AML-193 (cell line): ENCODE measurements at places on chromosomes 1 and 21.
A peak's percentile ranks its signal among the peaks of the same experiment; 100 is the strongest.

DNA sequence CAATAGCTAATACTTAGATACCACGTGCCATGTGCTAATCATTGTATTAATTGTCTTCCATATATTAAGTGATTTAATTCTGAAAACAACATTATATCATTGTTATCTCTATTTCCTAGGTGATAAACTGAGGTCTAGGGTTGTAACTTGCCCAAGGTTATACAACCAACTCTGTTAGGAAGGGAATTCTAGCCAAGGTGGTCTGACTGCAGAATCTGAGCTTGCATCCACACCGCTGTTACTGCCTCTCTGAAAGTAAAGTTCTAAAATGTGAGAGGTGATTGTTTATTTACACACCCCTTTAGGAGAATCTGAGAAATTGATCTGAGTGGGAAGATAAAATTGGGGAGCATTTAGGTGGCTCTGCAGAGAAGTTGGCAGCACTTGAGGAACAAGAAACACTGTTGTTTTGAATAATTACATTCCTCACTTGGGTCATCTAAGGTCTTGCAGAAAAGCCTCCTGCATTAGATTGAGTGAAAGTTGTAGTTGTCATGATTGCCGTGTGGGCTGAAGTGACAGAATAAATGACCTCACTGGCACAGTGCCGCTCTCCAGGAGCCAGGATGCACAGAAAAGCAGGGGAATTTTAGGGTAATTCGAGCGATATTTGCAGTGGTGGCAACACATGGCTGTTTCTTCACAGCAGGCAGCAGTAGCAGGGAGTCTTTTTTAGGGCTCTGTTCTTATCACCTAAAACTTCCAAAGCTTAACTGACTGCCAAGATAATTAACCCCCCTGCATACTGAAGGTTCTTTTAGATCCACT lies 121.7 kb downstream of the ADGRL4 start:
- no peak for DNase-seq

- DNase-seq = no peak
Observed at GRCh38 chr1:55352080-55352810, 137.1 kb upstream of the USP24 start.

DNA sequence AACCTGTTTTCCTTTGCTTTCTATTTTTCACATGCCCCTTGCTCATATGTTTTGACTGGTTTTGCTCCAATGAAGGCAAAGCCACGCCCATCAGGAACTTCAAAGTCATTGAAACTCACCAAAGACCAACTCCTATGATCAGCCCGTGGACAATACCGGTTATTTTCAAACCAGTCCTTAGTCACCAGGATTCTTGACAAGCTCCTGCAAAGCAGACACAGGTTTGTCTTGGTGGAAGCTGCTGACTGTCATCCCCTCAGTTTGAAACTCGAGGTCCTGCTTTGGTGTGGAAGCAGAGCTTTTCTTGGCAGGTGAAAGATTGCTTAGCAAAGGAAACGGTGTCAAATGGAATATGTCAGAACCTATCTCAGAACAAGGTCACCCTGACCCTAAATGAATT lies 384.7 kb upstream of the CXADR start:
- DNase-seq = no peak

DNA sequence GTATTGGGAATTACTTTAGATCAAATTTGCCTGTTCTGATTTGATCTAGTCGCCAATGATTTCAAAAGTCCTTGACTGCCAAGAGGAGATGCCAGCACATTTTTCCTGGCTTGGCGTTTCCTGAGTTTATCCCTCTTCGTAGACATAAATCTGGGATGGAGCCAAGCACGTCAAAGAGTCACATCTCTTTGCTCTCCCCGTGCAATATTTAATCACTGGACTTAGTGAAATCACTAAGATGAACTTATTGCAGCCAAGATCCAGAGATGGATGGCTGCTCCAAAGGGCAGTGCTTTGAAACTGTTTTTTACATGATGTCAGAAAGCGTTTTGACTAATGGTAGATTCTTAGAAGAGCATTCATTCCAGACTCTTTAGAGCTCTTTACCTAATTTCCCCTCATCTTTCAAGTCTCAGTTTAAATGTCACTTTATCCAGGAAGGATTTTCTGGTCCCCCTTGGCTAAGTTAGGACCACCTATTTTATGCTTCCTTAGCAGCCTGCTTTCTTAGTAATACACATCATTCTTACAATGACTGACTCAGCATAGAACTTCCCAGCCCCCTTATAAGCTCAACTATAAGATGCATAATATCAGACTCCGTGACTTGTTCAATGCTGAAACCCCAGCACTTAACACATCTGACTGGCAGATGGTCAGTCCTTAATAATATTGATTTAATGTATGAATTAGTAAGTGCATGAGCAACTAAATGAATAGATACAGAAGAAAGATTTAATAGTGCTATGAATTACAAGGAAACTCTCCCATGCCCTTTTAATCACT lies 94.4 kb upstream of the GREM2 start:
- no peak for DNase-seq

GRCh38 chr1:24514946-24515345 lies 12.3 kb downstream of the RCAN3 start:
- DNase-seq = no peak

DNA sequence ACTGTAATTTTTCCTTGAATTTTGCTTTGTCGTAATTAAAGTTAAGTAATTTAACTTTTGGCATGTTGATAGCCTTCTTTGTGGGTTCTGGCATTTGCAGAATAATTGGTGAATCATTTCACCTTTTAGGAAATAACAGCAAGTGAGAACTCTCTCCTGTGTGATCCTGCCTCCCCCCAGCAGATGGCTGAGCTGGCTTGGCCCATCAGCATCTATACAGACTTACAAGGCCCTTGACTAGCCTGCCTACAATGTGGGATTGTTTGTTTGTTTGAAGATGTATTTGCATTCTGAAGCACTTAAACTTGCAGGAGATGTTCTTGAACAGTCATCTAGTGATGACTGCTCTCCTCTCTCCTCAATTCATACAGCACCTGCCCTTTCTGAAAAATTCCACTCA lies 55.9 kb downstream of the MACO1 start:
- DNase-seq = no peak

DNA sequence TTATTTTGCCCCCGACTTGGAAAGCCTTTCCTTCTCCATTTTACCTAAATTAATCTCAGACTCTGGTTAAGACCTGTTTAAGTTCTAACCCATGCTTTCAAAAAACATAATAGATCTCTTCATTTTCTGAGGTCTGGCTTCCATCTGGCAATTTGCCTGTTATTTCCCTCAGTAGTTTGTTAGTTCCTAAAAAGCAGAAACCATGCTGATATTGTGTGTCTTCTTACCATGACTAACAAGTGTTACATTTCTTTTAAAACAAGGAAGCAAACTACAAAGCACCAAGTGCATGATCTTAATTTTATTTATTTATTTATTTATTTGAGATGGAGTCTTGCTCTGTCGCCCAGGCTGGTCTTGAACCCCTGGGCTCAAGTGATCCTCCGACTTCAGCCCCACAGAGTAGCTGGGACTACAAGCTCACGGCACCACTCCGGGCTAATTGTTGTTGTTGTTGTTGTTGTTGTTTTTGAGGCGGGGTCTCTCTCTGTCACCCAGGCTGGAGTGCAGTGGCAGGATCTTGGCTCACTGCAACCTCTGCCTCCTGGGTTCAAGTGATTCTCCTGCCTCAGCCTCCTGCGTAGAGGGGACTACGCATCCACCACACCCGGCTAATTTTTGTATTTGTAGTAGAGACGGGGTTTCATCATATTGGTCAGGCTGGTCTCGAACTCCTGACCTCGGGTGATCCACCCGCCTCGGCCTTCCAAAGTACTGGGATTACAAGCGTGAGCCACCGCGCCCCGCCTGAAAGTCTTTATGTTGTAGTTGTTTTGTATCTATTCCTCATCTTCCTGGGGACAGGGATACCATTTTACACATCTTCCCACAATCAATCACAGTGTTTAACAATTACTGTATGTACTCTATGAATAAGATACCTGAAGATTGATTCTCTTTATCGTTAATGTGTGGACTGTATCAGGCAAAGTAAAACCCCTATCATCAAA lies 1.3 kb upstream of the PATJ start:
- DNase-seq = no peak

- no peak for DNase-seq
Observed at GRCh38 chr1:63980740-63981407, 207.1 kb downstream of the ROR1 start.

GRCh38 chr21:33908760-33909159 lies 6.8 kb downstream of the ATP5PO start:
- DNase-seq = no peak

- DNase-seq = no peak
Observed at GRCh38 chr1:143735764-143736461, 235.9 kb downstream of the FAM72C start.

DNA sequence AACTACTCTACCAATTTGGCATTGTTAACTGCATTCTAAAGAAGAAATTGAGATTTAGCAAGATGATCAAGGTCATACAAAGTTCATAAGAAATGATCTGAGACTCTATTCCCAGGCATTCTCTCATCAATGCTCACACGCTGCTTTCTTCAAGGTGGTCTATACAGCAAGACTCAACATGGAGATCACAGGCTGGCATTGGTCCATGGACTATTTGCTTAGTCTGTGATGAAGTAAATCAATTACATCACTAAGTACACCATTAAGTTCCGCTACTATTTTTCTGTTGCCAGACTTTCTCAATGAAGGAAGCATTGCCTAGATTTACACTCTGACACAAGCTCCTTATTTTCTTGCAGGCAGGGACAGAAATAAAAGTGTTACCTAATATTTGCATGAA lies 51.9 kb upstream of the CYP2J2 start:
- no peak for DNase-seq

GRCh38 chr1:182038220-182038619 lies 23.3 kb downstream of the ZNF648 start:
- no peak for DNase-seq

- DNase-seq = no peak
Observed at GRCh38 chr1:5954964-5955363, 37.3 kb downstream of the NPHP4 start.

DNA sequence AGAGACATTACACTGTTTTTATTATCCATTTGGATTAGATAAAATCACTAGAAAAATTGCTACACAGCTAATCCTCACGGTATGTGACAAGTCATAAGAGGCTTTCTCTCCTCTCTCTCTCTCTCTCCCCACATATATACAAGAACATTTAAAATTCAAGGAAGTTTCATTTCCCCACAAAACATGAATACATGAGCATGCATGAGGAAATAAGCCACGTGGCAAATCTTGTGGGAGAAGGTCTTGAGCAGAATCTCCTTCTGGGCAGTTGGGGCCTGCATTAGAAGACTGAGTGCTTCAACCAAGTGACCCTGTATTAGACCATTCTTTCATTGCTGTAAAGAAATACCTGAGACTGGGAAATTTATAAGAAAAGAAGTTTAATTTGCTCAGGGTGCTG lies 1313.1 kb downstream of the MRPL39 start:
- DNase-seq = no peak

- DNase-seq = no peak
Observed at GRCh38 chr1:93346421-93346993, 800 bp downstream of the DR1 start.

DNA sequence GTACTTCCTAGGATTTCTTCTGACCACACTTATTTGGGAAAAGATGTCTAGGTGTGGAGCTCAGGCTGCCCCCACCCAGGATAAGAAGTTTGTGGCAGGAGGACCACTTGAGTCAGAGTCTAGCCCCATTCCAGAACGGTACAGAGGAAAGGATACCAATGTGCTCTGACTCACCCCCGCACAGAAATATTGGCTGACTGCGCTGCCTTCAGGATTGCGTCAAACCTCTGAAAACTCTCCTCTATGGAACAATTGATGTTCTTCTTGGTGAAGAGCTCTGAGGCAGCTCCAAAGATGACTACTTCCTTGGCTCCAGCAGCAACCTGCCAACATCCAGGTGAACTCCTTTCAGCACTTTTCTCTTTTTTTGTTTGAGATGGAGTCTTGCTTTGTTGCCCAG lies 11.2 kb downstream of the HMGCL start:
- DNase-seq = no peak

GRCh38 chr1:177281901-177282300 lies 111.1 kb downstream of the BRINP2 start:
- no peak for DNase-seq

DNA sequence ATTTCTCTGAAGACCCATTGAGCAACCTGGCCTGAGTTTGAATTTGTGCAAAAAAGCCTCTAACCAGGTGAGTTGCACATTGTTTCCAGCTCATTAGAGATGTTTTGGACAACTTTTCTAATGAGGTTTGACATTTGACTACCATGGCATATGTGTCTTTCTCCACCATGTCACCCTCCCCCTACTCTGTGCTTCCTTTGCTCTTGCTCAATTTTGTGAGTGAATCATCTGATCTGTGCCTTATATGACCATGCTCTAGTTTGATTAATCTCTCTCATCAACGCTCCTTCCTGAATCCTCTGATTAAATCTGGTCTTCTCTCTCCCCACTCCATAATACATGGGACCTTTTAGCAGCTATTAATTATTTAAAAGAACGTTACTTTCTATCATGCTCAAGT lies 144.8 kb upstream of the SAMSN1 start:
- peak; percentile 47 for DNase-seq

DNA sequence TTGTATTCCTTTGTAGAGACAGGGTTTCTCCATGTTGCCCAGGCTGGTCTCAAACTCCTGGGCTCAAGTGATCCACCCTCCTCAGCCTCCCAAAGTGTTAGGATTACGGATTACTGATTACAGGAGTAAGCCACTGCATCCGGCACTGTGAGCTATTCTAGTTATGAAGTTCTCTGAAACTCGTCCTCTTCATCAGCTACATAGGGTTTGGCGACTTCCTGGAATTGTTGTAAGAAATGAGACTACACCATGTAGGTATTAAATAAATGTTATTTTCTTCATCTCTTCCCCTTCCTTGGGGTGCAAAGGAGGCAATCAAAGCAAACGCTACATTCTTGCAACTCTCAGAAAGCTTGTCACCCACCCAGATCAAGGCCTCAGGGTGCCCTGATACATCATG lies 131.2 kb upstream of the TIAM1 start:
- DNase-seq = no peak

DNA sequence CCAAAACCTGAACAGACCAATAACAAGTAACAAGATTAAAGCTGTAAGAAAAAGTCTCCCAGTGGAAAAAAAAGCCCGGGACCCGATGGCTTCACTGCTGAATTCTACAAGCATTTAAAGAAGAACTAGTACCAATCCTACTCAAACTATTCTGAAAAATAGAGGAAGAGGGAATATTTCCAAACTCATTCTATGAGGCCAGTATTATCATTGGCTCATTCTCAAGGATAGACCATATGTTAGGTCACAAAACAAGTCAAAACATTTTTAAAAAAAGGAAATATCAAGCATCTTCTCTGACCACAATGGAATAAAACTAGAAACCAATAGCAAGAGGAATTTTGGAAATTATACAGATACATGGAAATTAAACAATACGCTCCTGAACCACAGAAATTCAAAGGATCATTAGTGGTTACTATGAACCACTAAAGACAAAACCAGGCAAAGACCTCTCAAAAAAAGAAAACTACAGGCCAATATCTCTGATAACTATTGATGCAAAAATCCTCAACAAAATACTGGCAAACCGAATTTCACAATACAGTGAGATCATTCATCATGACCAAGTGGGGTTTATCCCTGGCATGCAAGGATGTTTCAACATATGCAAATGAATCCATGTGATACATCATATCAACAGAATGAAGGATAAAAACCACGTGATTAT lies 13.9 kb upstream of the IL20 start:
- no peak for DNase-seq

GRCh38 chr1:45998020-45998617 lies 134.3 kb downstream of the PIK3R3 start:
- no peak for DNase-seq
